ENCODE measurements at places on chromosomes 6 and 20. TPM values are rescaled to one million over a fixed set of nuclear protein-coding genes. Genes with fewer than 3 reads are reported as not detected.

GRCh38 chr6:3885262-3886036 is 36.3 kb downstream of the FAM50B start:
- no peak for DNase-seq

GRCh38 chr6:36099869-36100483 is 30.3 kb upstream of the MAPK13 start:
- DNase-seq = no peak

DNA sequence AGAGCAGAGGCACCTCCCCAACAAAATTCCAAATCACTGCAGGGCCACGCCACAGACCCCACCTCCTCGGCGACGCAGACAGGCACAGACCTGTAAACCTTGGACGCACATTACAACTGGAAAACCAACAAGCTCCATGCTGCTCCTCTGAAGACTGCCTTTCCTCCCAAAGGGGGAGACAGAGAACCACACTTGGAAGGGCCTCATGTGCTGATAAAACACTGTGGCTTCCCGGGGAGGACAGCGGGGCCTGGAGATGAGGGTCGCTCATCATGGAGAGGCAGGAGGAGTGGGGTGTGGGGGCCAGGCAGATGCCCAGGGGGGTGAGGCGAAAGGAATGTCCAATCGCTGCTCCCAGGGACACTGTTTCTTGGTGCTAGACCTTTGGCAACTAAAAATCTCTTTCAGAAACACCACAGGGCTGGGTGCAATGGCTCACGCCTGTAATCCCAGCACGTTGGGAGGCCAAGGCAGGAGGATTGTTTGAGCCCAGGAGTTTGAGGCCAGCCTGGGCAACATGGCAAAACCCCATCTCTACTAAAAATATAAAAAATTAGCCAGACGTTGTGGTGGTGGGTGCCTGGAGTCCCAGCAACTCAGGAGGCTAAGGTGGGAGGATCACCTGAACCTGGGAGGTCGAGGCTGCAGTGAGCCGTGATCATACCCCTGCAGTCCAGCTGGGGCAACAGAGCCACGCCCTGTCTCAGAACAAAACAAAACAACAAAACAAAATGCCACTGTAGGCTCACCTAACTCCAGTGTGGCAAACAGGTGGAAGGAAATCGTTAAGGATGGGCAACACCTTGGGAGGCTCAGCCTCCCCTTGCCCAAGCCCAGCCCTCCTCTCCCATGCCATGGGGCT is 53.8 kb downstream of the ABHD12 start:
- no peak for DNase-seq

DNA sequence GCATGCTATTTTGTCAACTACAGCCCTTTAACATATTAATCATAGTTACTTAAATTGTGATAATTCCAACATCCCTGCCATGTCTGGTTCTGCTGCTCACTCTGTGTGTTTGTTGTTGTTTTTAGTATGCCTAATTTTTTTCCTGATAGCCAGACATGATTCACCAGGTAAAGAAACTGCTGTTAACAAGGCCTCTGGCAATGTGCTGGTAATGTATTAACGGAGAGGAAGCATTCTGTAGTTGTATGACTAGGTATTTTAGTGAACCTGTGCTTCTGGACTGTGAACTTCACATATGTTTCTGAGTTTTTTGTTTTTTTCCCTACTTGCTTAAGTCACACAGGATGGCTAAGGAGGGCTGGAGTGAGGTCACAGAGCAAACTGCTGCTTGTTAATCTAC is 4.8 kb downstream of the DYNLT2 start:
- no peak for DNase-seq

- DNase-seq = no peak
Measured at GRCh38 chr6:97195117-97195516, 87.9 kb downstream of the MMS22L start.

DNA sequence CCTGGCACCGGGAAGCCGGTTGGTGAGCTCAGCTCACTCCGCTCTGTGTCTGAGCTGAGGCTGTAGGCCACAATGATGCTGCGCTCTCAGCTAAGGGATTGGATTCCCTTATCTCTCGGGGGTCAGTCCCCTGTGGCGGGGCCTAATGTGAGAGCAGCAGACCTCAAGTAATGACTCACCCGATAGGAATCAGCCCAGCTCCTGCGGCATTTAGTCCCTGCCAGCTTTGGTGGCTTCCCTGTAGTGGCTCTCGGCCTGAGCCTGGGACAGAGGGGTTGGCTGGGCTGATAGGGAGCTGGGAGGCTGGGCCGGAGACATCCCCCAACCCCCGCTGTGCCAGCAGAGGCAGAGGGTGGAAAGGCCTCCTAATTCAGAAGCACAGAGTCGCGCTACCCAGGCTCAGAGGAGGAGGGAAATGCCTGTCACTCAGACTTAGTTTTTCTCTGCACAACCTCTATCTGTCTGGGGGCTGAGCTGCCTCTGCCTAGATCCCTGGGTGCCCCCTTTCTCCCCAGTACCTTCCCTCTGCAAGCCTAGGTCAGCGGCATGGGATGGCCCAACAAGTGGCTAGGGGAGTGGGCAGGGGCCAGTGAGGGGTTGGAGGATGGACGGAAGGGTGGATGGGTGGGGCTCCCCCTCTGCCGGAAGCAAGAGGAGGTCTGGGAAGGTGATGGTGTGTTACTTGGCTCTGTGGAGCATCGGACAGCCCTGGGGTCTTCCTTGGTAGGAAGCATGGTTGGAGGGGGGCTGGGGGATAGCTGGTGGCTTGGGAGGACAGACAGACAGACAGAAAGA is 92.2 kb downstream of the CDH22 start:
- DNase-seq = no peak

- no peak for DNase-seq
Measured at GRCh38 chr20:42945234-42945994, 244.3 kb downstream of the PTPRT start.

- no peak for DNase-seq
Measured at GRCh38 chr6:129938249-129939020, 77.3 kb upstream of the TMEM244 start.

DNA sequence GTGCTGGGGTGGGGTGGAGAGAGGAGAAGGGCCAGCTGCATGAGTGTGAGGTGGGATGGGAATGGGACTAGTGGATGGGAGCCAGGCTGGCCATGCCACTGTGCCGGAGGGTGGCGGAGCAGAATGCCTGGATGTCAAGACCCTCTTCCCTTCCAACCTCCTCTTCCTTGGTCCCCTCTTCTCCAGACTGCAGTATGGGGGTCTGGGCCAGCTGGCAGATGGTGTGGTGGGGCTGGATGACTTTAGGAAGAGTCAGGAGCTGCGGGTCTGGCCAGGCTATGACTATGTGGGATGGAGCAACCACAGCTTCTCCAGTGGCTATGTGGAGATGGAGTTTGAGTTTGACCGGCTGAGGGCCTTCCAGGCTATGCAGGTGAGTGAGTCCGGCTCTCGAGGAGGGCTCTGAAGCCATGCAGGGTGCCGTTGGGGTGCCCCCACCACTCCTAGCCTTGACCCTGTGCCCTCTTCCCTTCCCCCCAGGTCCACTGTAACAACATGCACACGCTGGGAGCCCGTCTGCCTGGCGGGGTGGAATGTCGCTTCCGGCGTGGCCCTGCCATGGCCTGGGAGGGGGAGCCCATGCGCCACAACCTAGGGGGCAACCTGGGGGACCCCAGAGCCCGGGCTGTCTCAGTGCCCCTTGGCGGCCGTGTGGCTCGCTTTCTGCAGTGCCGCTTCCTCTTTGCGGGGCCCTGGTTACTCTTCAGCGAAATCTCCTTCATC is 7.7 kb downstream of the DDR1 start:
- DNase-seq = no peak

BPI gene
- polyA plus RNA-seq = 0.13 TPM

TNFRSF6B gene
- polyA plus RNA-seq = 2.6 TPM

TRAPPC3L gene
- 0.42 TPM for polyA plus RNA-seq

Data from left renal pelvis (tissue), 4 donors.